Endothelial cell (in vitro differentiated cells): ENCODE measurements at places on chromosomes 7 and 10.

- DNase-seq: peak; percentile 28
Measured at GRCh38 chr10:132785723-132786475, at the start of gene NKX6-2. NKX6-2 (minus strand) TSS chr10:132786147; CDS start chr10:132785948, 199 bp downstream.

DNA sequence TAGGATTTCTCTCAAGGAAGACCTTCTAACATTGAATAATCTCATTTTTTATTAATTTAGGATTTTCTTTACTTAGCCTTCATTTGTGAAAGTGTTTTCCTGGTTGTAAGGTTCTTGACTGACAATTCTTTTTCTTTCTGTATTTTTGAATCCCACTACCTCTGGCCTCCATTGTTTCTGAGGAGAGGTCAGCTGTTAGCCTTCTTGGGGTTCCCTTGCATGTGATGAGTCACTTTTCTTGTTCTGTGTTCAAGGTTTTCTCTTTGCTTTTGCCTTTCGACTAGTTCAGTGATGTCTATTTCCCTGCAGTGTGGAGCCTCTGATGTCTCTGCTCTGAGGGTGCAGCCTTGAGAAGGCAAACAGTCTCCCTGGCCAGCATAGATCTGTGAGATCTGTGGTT lies 304.1 kb upstream of the ZNF32 start:
- no peak for DNase-seq

- no peak for DNase-seq
Measured at GRCh38 chr7:156614434-156615264, 25.9 kb upstream of the RNF32 start.

DNA sequence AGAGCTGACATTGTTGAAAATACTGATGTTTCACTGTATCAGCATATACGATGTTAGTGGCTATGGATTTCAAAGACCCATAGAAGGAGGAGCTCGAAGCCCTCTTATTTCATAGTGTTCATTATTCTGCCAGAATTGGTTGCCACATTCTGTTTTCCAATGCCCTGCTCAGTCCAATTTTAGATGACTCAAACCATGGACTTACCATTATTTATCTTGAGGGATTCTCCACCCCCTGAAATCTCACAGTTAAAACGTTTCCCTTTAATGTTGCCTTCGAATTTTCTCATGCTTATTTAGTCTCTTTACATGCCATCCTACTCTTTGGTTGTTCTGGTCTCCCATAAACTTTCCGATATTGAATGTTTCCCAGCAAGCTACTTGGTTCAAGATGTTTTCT lies 264.5 kb downstream of the HDAC9 start:
- no peak for DNase-seq

- no peak for DNase-seq
Measured at GRCh38 chr7:51175316-51175991, 141.2 kb downstream of the COBL start.

- DNase-seq: peak; percentile 69
Measured at GRCh38 chr7:112869111-112869774, 79.0 kb upstream of the TMEM168 start.

DNA sequence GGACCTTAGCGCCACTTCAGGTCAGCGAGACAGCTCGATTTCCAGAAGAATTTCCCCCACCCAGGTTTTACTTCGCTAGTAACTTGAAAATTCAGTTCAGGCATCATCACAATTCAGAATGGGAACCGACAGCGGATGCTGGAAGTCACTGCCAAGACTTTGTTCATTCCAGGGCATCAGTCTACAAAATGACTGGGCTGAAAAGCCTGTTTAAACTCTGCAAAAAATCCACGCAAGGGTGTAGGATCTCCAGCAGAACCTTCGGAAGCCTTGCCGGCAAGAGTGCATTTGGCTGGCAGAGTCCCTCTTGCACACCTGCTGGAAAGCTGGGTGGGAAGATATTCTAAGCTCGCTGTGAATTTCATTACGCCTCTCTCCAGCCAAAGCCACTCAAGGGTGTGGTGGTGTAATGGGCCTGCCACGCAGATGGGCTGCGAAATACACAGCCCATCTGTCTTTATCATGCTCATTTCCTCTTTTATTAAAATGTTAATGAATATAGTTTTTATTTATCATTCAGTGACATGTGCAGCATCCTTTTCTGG lies 672.0 kb upstream of the FOXK1 start:
- no peak for DNase-seq

DNA sequence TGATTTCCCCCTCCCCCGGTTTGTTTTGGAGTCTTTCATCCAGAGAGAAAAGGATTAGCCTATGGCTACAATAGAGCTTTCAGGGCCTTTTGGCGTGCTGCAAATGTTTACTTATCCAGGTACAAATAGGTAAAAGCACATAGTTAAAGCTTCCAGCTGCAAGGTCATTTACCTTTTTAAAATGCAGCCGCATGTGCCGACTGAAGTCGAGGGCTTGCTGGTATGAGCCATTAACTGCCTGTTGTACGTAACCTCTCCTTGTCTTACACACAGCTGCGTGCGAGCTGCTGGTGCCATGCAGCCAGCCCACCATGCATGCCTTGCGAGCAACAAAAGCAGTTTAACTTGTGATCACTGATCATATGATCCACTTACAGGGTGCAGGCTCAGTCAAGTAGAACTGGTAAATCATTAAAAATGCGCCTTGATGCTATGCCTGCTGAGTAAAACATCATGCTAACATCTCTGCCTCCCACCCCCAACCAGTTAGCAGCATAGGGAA lies 866.4 kb downstream of the LRMDA start:
- DNase-seq: no peak

GRCh38 chr7:44167920-44168319 lies 21.3 kb downstream of the GCK start:
- no peak for DNase-seq

GRCh38 chr7:87414794-87415188 lies 60.7 kb downstream of the ABCB4 start:
- no peak for DNase-seq

- no peak for DNase-seq
Measured at GRCh38 chr10:113625461-113626186, 38.2 kb downstream of the NRAP start.

- no peak for DNase-seq
Measured at GRCh38 chr10:1134156-1134555, 78.0 kb downstream of the WDR37 start.

GRCh38 chr7:55432939-55433784 lies 68.0 kb downstream of the LANCL2 start:
- DNase-seq: no peak

GRCh38 chr10:31073211-31073610 lies 41.5 kb upstream of the ZNF438 start:
- DNase-seq: no peak

DNA sequence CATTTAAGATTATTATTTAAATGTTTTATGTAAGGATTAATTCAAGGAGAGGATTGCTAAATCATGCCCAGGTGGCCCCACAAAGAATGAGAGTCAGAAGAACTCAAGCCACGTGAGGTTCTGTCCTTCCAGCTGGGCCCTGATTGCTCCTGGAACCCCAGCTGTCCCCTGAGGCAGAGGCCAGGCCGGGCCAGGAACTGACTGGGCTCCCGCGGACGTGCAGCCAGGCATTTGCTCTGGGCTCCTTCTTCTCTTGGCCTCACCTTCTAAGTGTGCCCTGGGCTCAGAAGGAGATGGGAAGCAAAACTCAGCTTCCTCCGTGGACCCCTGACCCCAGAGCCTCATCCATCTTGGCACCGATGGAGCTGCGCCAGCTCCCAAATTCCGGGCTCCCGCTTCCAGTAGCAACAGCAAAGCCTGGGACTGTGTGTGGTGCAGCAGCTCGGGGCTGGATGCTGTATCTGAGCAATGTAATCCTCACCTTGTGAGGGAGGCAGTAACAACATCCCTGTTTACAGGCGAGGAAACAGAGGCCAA lies 250.6 kb upstream of the PPP2R2D start:
- DNase-seq: no peak

DNA sequence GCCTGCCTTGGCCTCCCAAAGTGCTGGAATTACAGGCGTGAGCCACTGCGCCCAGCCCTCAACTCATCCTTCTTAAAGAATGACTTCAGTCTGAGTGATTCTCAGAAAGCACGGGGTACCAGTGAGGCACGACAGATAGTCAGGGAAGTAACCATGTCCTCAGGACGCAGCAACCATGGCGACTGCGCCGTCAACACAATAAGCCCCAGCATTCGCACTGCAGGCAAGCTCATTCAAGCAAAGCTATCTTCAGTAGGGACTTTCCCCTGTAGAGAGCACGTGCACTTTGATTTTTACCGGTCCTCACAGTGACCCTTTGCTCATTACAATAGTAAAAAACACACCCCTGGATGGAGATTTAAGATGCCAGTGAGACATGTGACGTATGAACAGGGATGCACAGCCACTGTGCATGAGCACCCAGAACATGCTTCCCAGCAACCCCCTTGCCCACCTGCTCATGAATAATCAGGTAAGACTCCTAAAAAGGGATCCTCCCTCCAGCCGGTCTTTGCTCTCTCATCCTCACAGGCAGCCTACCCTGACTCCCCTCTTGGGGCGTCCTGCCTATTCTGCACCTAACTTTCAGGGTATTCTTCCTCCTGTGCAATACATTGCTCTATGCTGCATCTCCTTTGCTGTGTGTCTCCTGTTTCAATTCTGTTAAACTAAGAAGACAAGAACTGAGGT lies 9.1 kb downstream of the WDR86 start:
- no peak for DNase-seq

GRCh38 chr10:84008878-84009277 lies 130.4 kb upstream of the GHITM start:
- peak; percentile 45 for DNase-seq
